Activated T-cell treated with anti-CD3 and anti-CD28 coated beads, Interleukin-2, amount 50 U/mL, for 4 hours (primary cell): ENCODE measurements at places on chromosomes 7 and 10.
A peak's percentile ranks its signal among the peaks of the same experiment; 100 is the strongest.

DNA sequence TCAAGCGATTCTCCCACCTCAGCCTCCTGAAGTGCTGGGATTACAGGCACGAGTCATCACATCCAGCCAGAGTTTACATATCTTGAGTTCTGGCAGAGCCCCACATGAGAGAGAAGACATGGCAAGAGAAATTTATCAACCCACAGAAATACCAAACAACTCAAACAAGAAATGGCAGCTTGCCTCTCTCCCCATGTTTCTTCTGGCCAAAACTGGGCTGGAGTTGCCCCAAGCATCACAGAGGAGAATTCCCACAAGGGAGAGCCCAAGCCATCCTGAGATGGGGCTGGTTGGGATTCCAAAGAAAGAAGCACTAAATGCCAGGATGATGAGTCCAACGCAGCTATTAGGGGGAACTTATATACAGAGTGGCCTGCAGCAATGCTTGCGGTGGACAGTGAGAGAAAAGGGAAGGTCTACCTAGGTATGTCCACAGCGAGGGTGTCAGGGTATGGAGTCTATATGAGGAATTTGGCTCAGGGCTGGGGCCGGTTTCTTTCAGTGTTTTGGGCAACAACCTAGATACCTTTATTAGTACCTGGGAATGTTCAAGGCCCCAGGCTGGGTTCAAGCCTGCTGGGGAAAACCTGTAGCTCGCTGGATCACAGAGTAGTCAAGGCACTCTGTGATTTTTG, 14.5 kb upstream of the PAX4 start:
- no peak for DNase-seq

DNA sequence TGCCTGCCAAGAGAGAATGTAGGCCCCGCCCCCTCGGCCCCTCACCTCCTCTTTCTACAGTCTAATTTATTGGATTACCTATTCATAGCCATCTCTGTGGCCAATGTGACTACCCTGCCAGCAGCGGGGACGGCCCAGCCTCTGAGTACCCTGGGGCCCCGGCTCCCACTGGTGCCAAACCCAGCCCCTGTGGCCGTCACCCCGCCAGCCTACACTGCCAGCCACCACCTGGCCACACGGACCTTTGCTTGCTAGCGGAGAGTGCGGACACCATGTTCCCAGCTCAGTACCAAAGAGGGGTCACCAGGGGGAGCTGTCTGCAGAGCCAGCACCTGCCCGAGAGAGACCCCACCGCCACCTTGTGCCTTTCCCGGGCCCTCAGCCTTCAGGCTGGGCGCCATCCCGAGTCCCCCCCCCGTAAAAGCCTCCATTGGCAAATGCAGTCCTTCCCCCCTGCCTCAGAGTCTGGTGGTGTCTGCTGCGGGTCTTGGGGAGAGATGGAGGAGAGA, 511.1 kb downstream of the ZNF37A start:
- no peak for DNase-seq

DNA sequence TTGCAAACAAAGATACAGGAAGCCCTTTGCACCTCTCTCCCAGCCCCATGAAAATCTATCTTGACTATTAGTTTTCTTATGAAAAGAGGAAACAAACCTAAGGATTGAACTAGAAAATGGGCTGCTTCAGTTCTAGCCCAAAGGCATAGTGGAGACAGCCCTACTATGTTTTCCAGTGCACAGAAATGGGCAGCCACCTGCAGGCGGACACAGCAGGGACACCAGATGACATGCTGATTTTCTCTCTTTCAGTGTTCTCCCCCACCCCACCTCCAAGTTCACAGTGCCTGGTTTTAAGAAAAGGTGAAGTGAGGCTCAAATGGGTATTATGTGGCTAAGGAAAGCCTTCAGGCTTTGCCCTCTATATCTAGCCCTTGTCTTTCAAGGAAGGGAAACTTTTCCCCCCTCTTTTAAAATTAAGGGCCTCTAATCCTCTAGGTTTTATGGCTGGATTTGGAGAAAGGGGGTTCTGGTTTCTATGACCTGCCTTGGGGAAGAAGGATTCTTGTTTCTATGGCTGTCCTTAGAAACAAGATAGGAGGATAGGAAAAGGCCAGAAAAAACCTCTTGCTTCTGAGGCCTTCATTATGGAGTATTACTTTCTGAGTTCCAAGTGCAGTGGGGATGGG, 23.5 kb upstream of the DDX50 start:
- no peak for DNase-seq

DNA sequence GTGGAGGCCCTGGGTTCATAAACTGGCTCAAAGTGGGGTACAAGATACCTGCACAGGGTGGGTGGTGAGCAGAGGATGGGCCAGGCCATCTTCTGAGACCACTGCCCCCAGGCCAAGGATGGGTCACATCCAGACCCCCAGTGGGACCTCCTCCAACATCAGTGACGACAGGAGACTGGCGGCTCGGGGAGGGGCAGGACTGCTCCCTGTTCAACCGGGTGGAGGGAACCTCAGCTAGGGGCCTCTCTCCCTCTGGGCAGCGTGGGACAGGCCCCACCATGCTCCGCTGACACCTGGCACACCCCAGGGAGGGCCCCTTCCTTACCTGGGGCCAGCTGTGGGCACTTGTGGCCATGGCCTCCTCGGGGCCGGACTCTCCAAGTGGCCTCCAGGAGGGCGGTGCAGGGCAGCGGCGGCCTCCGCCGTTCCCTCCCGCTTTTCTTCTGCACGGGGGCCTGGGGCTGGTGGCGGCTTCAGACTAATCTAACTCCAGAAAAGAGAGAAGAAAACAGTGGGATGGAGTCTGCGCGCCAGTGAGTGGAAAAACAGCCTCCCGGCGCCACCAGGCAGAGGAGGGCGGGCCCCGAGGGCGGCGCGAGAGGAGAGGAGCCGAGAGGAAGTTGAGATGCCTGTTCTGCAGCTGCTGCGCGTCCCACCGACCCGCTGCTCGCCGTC, at the start of gene CALHM2:
CALHM2 (minus strand) TSS at position 540 of the 675 bp plus-strand sequence. CDS start 2,429 bp downstream, outside the sequence.
- DNase-seq = peak; percentile 46

GRCh38 chr10:31678575-31679516, 249.8 kb downstream of the ARHGAP12 start:
- no peak for DNase-seq
